CD8-positive, alpha-beta memory T cell (primary cell): ENCODE measurements at places on chromosomes 7 and 10. TPM values are rescaled to one million over a fixed set of nuclear protein-coding genes. Genes with fewer than 3 reads are reported as not detected.

The GSTO2 gene
- total RNA-seq = 0.93 TPM

The C10orf143 gene
- total RNA-seq = 6.7 TPM

The SFMBT2 gene
- total RNA-seq = 18.3 TPM

The DRGX gene
- not detected for total RNA-seq

The CDHR3 gene
- 0.55 TPM for total RNA-seq

The TYW1 gene
- 20.2 TPM for total RNA-seq

The LBX1 gene
- not detected for total RNA-seq

The SEC61A2 gene
- 13.6 TPM for total RNA-seq

The PAPOLB gene
- not detected for total RNA-seq

- H3K4me3 ChIP-seq = no peak overlapping the region
- H3K4me1 ChIP-seq = peaks cover 9% of the 10 kb centered on the region
- no peaks in the 10 kb centered on the region for H3K27me3 ChIP-seq
- no peak overlapping the region for H3K27ac ChIP-seq
- DNase-seq = no peak
These were observed 252.9 kb downstream of the MAD1L1 start for GRCh38 chr7:1979591-1980560.

DNA sequence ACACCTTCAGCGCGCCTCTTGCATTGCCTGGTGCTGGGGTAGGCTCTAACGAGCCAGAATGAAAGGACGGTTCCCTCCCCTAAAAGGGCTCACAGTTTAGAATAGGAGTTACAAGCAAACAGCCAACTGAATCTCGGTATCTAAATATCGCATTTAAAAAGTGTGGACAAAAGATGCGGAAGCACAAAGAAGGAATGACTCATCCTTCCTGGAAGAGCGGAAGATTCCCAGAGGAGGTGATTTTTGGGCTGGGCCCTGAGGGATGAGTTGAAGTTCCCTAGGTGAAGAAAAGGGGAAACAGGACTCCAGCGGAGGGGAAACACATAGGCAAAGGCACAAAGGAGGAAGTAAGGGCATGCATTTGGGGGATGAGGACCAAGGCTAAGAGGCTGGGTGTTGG, 29.9 kb downstream of the SRRM3 start:
- no peaks in the 10 kb centered on the region for H3K4me1 ChIP-seq
- H3K27ac ChIP-seq = no peak overlapping the region
- no peak for DNase-seq
- H3K4me3 ChIP-seq = no peak overlapping the region

GRCh38 chr7:105952917-105953595, 10.0 kb upstream of the CDHR3 start:
- no peak overlapping the region for H3K27ac ChIP-seq
- no peaks in the 10 kb centered on the region for H3K36me3 ChIP-seq
- DNase-seq = no peak
- H3K4me1 ChIP-seq = no peaks in the 10 kb centered on the region
- H3K4me3 ChIP-seq = no peak overlapping the region
- H3K27me3 ChIP-seq = no peaks in the 10 kb centered on the region

DNA sequence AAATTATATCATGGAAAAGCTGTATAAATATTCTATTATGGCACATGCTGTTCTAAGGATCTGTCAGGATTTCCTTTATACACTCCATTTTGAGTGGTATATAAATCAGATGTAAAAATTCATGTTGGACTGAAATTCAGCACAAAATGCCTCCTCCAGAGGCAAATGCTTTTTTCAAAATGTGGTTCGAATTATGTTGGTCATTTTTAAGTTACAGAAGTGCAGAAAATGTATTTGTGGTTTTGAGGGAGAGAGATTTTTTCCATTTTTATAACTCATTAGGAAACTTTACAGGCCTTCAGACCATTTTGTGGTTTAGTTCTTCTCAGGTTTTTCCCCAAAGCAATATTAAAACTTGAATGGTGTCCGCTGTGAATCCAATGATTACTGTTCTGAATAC, 2.9 kb downstream of the PPP1R3A start:
- H3K27me3 ChIP-seq = no peaks in the 10 kb centered on the region
- H3K27ac ChIP-seq = no peak overlapping the region
- no peaks in the 10 kb centered on the region for H3K4me1 ChIP-seq
- H3K4me3 ChIP-seq = no peak overlapping the region

GRCh38 chr10:17151716-17152115, 22.1 kb upstream of the CUBN start:
- DNase-seq = no peak
- no peak overlapping the region for H3K4me3 ChIP-seq
- H3K36me3 ChIP-seq = no peaks in the 10 kb centered on the region
- no peaks in the 10 kb centered on the region for H3K27me3 ChIP-seq

GRCh38 chr7:150871601-150872000, 19.3 kb downstream of the AOC1 start:
- no peak overlapping the region for H3K27ac ChIP-seq
- H3K4me3 ChIP-seq = no peak overlapping the region
- DNase-seq = no peak
- peaks cover 11% of the 10 kb centered on the region for H3K4me1 ChIP-seq

- no peak for DNase-seq
- H3K4me1 ChIP-seq = no peaks in the 10 kb centered on the region
- H3K27ac ChIP-seq = no peak overlapping the region
- H3K36me3 ChIP-seq = no peaks in the 10 kb centered on the region
- H3K4me3 ChIP-seq = no peak overlapping the region
These were observed 30.4 kb downstream of the PYROXD2 start for GRCh38 chr10:98384531-98385133.

- no peaks in the 10 kb centered on the region for H3K36me3 ChIP-seq
- no peaks in the 10 kb centered on the region for H3K27me3 ChIP-seq
- no peak overlapping the region for H3K4me3 ChIP-seq
These were observed 689.6 kb downstream of the SORCS1 start for GRCh38 chr10:106474876-106475275.

- no peaks in the 10 kb centered on the region for H3K4me1 ChIP-seq
- no peak for DNase-seq
- no peak overlapping the region for H3K27ac ChIP-seq
- no peak overlapping the region for H3K4me3 ChIP-seq
These were observed 240.8 kb downstream of the KIF20B start for GRCh38 chr10:89942217-89942616.

DNA sequence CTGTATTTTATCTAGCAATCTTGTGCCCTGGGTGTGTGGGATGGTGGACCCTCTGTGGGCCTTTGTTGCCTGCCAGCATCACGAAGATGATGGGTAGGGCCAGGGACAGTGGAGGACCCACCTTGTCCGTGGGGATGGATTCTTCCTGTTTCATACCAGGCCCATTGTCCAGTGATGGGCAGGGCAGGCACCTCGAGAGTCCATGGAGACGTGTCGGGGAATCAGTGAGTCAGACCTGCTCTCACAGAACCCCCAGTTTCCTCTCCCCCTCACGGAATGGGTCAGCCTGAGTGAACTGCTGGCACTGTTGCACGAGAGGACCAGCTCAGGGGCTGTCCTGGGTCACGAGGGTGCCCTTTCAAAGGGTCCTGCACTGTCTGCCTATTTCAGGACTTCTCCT, 401.2 kb downstream of the RPS24 start:
- H3K4me3 ChIP-seq = no peak overlapping the region
- no peak overlapping the region for H3K27ac ChIP-seq
- H3K4me1 ChIP-seq = no peaks in the 10 kb centered on the region
- H3K27me3 ChIP-seq = no peaks in the 10 kb centered on the region
- H3K36me3 ChIP-seq = no peaks in the 10 kb centered on the region

GRCh38 chr10:96153070-96153469, 23.0 kb downstream of the ZNF518A start:
- H3K27me3 ChIP-seq = no peaks in the 10 kb centered on the region
- H3K36me3 ChIP-seq = peaks cover 32% of the 10 kb centered on the region
- H3K4me3 ChIP-seq = no peak overlapping the region
- no peak for DNase-seq
- no peaks in the 10 kb centered on the region for H3K4me1 ChIP-seq

- H3K27me3 ChIP-seq = no peaks in the 10 kb centered on the region
- H3K4me3 ChIP-seq = no peak overlapping the region
- no peak overlapping the region for H3K27ac ChIP-seq
- DNase-seq = no peak
These were observed 41.0 kb upstream of the C10orf120 start for GRCh38 chr10:122740640-122741039.

DNA sequence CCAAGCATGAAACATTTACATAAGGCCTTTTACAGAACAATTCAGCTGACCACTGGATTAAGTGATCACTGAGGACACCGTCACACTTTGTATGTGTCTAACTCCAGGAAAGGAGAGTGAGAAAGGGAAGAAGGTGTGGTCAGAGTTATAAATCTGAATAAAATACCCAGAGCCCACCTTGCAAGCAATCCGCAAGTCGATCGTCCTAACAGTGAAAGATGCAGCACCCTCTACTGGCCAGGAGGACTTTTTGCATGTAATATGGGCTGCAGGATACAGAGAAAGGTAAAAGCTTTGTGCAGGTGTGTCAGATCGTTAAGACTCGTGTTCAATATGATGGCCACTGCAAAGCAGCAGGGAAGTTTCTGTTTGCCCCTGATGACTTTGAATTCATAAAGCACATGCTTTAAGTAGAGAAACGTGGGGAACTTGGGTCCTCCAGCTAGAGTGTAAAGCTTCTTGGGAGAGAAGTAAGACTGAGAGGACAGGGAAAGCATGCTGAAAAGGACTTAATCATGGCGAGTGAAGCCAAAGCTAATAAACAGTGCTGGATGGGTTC, 68.5 kb upstream of the BMPER start:
- no peaks in the 10 kb centered on the region for H3K4me1 ChIP-seq
- H3K36me3 ChIP-seq = no peaks in the 10 kb centered on the region
- no peak overlapping the region for H3K27ac ChIP-seq

GRCh38 chr10:111598433-111599059, 521.7 kb downstream of the ADRA2A start:
- no peaks in the 10 kb centered on the region for H3K27me3 ChIP-seq
- peak; percentile 47 for DNase-seq
- H3K27ac ChIP-seq = no peak overlapping the region

GRCh38 chr10:114684822-114685209, 26.7 kb upstream of the ABLIM1 start:
- H3K27ac ChIP-seq = no peak overlapping the region
- no peaks in the 10 kb centered on the region for H3K36me3 ChIP-seq
- H3K4me3 ChIP-seq = no peak overlapping the region

DNA sequence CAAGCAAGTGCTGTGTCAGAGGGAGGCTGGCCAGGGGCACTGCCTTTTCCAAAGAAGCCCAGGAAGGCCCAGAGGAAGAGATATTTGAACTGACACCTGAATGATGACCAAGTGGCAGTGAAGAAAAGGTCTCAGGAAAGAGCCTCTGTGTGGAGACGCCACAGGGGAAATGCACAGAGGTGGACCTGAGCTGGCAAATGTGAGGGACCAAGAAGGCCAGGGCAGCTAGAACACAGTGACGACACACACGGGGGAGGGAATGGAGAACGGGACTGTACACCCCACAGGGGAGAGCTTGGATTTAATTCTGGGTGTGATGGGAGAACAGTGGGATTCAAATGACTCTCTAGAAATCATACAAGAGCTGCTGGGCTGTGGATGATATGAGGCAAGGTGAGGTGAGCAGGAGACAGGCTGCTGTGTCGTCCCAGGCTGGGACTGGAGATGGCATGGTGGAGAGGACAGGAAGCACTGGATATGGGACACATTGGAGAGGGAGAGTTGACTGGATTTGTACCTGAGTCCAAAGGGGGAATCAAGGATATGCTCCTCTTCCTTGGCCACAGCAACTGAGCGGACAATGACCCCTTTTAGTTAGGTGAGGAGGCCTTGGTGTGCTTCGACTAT, 84.2 kb upstream of the DDC start:
- no peak overlapping the region for H3K4me3 ChIP-seq
- DNase-seq = no peak
- H3K4me1 ChIP-seq = no peaks in the 10 kb centered on the region

GRCh38 chr10:70770001-70770400, 15.2 kb downstream of the TBATA start:
- no peak overlapping the region for H3K27ac ChIP-seq
- H3K27me3 ChIP-seq = no peaks in the 10 kb centered on the region
- H3K36me3 ChIP-seq = no peaks in the 10 kb centered on the region
- H3K4me1 ChIP-seq = no peaks in the 10 kb centered on the region

GRCh38 chr7:34281260-34281659, 375.9 kb downstream of the BMPER start:
- H3K4me3 ChIP-seq = no peak overlapping the region
- H3K4me1 ChIP-seq = no peaks in the 10 kb centered on the region
- no peak for DNase-seq
- H3K36me3 ChIP-seq = no peaks in the 10 kb centered on the region
- H3K27ac ChIP-seq = no peak overlapping the region
- H3K27me3 ChIP-seq = no peaks in the 10 kb centered on the region

GRCh38 chr7:53358269-53358668, 322.8 kb downstream of the POM121L12 start:
- H3K27me3 ChIP-seq = no peaks in the 10 kb centered on the region
- no peaks in the 10 kb centered on the region for H3K36me3 ChIP-seq
- H3K4me3 ChIP-seq = no peak overlapping the region
- no peaks in the 10 kb centered on the region for H3K4me1 ChIP-seq
- DNase-seq = no peak

DNA sequence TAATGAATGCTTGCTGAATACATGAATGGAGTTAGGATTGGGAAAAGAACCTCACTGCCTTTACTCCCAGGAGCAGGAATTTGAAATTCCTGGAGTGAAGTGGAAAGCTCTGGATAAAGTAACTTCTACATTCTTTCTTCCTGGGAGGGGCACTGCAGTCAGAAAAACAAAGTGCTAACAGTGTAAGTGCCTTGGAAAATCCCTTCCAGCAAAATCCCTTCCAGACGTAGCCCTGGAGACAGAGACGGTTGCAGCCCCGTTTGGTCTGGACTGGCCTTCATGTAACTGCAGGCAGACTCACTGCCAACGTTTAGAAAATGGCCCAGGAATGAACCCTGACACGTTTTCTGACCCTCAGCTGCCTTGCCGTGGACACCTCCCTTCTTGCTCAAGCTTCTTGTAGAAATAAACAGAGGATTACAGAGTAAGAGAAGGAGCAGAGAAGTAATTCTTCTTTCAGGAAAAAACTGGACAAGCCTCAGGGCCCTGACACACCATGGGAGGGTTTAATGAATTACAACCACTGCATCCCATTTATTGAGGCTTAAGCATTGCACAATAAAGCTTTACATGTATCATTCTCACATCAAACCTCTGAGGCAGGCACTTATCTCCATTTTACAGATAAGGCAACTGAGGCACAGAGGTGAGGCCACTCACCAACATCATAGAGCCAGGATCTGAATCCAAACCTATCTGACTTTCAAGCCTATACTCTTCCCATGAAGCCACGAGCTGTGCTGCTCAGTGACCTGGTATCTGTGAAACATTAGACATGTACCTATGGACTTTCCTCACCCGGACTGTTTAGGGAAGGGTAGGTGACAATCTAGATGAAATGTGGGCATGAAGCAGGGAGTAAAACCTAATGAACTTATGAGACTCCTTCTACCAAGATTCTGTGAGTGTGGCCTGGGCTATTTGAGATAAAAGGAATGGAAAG, 7.8 kb downstream of the ITPRIP start:
- H3K27ac ChIP-seq = peak overlapping the region; percentile 68
- H3K27me3 ChIP-seq = no peaks in the 10 kb centered on the region
- H3K4me1 ChIP-seq = peaks cover 100% of the 10 kb centered on the region
- DNase-seq = no peak
- peaks cover 7% of the 10 kb centered on the region for H3K36me3 ChIP-seq

GRCh38 chr10:74314166-74314565, 163.1 kb downstream of the ADK start:
- H3K36me3 ChIP-seq = no peaks in the 10 kb centered on the region
- no peak overlapping the region for H3K27ac ChIP-seq
- H3K27me3 ChIP-seq = no peaks in the 10 kb centered on the region
- DNase-seq = no peak
- no peaks in the 10 kb centered on the region for H3K4me1 ChIP-seq

- H3K4me3 ChIP-seq = peak within 1 kb of the TSS; percentile 57
- H3K36me3 ChIP-seq = no peaks in the 10 kb centered on the region
- peaks cover 5% of the 10 kb centered on the region for H3K27me3 ChIP-seq
- H3K4me1 ChIP-seq = peaks cover 19% of the 10 kb centered on the region
These were observed at the start of gene HOXA1 for GRCh38 chr7:27095897-27096767. Gene HOXA1, minus strand, starts transcription at chr7:27096000. Its CDS starts 88 bp downstream, at chr7:27095912.
